ENCODE measurements at places on chromosomes 1 and 21.

DNA sequence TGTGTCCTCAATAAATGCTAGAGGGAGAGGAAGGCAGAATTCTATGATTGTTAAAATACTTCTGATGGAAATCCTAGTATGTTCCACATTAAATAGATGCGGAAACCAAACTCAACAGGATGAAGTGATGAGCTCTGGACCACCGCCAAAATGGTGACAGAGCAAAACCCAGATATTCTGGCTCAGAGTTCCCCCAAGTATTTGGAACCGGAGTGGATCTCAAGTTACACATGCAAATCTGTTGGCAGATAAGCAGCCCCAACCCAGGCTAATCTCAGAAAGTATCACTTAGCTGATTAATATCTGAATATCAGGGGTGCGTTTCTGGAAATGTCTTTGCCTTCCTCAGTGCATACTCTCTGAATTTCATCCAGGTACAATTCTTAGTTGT, 17.4 kb upstream of the GRHL3 start:
- DNase-seq, result no peak

- DNase-seq, result peak; percentile 37
These were observed 57.4 kb downstream of the OLIG1 start for GRCh38 chr21:33127154-33127867.

- DNase-seq, result no peak
These were observed 41.4 kb upstream of the COL6A2 start for GRCh38 chr21:46056450-46056903.

DNA sequence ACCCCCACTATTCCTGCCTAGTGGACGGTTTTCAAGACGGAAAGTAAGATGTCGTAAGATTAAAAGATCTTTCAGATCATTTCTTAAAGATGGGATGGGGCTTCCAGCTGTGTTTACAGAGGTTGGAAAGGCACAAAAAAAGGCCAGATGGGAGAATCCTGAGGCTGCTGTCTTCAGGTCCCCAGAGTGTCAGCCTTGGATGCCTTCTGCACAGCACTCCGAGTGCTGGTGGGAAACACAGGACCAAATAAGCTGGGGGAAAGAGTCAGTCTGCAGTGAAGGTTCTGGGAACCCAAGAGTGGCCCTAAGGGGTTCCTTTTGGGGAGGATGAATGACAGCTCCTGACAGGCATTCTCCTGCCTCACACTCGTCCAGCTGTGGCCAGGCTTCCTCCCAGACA, 96.5 kb downstream of the COLGALT2 start:
- DNase-seq, result no peak

GRCh38 chr21:22650226-22650625, 1652.0 kb downstream of the NCAM2 start:
- DNase-seq, result no peak

- DNase-seq, result no peak
These were observed 21.5 kb upstream of the SLC25A34 start for GRCh38 chr1:15714406-15715136.

GRCh38 chr1:64663668-64664067, 81.2 kb upstream of the RAVER2 start:
- no peak for DNase-seq

GRCh38 chr1:75079538-75080290, 54.5 kb upstream of the LHX8 start:
- DNase-seq, result no peak
